ENCODE measurements at places on chromosomes 1 and 21.
A peak's percentile ranks its signal among the peaks of the same experiment; 100 is the strongest.

DNA sequence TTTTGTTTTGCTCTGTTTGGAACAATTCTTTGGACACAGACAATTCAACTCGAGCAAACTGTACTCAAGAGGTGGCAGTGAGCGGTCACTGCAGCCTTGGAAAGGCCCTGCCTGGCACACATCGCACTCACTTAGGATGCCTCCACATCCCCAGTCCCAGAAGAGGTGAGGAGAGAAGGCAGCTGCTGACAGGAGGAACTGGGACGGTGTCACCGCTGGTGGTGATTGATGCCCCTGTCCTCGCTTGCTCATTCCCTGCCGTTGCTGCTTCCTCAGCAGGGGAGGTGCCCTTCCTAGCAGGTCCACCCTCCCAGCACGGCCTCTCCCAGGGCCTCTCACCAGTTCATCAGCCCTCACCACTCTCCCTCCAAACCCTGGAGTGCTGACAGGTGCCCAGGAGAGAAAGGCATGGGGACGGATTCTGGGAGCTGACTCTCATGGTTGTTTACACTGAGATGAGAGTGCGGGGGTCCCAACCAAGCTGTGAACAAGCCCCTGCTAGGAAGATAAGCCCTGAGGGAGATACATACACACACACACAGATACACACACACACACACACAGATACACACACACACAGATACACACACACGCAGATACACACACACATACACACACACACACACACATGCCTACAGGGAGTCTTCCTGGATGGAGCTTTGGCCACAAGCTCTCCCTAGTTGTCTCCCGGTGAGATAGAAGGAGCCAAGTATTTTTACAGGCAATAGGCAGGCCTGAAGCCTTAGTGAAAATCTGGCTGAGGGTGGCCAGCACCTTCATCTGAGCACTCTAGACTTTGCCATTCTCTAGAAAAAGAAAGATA is 101.1 kb downstream of the CDC7 start:
- no peak for DNase-seq

DNA sequence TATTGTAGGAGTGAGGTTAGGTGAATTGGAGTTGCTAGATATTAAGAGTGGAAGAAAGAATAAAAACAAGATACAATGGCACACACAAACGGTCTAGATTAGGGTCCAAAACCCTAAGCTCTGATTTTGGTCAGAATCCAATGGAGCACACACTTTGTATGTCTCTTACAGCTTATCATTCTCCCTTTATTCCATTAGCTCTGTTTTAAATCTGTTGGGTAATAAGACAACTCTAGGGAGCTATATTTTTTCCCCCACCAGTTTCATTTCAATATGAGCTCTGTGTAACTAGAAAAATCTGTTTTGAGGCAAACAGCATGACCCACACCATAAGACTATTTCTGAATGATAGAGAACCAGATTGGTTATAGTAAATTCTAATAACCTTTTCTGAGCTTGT is 465.6 kb downstream of the ADGRL2 start:
- DNase-seq, result no peak

- DNase-seq, result no peak
Measured at GRCh38 chr1:191483988-191484387, 674.3 kb upstream of the RGS18 start.

DNA sequence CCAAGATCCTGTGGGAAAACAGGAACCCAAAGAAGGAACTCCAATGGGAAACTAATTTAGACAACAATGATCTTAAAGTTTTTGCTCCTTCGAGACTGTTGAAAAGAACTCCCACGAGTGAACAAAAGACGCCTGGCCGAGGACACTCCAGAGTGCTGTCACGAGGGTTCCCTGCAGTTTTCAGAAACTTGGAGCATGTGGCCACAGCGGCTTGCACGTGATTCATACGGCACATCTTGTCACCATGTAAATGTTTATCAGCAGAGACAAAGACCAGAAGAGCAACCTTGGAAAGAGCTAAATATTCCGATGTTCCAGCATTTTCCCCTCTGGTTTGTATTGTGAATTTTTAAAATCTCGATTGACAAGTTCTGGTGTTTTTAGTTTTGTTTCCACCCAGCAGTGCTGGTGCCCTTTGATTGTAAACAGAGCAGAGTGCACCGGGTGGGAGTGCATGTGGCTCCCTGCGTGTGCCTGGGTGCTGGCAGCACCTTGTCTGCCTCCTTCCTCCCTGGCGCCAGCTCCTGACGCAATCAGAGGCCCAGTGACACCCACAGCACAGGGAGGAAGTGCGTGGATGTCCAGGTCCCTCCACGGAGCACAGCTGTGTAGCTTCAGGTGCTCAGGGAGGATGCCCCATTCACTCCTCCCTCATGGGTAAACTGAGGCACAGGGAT is 23.0 kb downstream of the LRRC3 start:
- DNase-seq, result no peak

DNA sequence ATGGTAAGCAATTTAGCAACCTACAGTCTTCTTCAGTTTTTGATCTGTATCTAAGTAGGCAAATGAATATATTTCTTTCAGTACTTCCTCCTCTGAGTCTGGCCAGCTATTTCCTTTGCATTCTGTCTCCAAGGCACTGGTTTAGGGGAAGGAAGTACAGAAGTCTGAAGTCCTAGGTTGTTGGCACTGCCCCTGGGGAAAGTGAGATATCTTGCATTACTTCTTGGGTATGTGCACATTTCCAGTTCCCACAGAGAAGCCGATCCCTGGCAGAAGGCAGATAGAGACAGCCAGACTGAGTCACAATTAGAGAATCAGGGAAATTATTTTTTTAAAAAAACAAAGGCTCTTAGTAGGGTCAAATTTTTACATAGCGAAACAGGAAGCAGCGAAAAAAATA is 98.8 kb downstream of the RASAL2 start:
- DNase-seq, result no peak

- DNase-seq, result peak; percentile 11
Measured at GRCh38 chr1:247110627-247111258, 6.6 kb upstream of the ZNF669 start.

DNA sequence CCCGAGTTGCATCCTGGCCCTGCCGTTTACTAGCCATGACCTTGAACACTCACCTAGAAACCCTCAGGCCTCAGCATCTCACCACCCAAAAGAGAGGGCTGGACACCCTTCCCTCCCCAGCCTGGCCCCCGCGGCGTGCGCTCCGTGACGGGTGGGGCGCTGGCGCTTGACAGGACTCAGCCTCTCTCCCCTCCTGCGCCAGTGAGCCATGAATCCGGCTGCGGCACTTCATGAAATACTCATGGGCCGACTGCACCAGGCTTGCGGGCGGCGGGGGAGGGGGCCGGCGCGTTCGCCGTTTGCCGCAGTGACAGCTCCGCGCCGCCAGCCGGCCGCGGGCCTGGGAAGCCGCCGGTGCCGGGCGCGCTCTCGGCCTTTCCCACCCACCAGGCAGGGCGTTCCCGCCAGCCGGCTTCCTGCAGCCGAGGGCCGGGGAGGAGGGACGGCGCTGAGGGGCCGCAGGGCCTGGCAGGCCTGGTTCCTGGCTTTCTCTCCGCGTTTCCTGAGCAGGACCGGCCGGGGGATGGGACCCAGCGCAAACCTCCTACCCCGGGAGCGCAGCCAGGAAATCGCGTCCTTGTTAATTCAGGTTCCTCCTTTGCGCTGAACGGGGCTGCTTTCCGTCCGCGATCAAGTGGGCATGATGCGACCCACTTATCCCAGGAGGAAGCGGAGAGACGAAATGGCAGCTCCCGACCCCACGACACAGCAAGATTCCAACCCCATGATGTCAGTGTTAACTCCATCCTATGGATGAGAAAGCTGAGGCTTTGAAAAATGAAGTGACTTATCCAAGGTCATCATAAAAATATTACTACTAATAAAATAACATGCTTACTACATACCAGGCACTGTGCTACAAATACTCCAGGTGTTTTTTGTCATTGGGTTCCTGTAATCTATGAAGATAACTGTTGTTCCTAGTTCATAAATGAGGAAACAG is 9.1 kb upstream of the LUZP1 start:
- DNase-seq, result peak; percentile 65

DNA sequence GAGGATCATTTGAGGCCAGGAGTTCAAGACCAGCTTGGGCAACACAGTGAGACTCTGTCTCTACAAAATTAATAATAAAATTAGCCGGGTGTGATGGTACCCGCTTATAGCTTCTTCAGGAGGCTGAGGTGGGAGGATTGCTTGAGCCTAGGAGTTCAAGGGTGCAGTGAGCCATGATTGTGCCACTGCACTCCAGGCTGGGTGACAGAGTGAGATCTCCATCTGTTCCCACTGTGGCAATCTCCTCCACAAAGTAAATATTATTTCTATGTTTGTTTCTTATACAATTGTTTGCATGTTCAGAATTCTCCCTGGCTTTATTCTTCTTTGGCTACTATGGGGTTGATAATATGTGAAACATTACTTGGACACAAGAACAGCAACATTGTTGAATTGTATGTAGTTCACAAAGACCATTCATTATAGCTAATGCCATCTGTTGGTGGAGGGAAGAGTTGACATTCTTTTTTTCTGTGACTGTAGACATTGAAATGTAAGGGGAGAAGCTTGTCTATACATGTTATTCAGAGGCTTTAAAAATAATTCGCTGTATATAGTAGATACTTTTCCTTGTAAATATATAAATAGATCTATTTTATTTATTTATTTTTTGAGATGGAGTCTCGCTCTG is 47.8 kb upstream of the SRSF10 start:
- DNase-seq, result no peak

DNA sequence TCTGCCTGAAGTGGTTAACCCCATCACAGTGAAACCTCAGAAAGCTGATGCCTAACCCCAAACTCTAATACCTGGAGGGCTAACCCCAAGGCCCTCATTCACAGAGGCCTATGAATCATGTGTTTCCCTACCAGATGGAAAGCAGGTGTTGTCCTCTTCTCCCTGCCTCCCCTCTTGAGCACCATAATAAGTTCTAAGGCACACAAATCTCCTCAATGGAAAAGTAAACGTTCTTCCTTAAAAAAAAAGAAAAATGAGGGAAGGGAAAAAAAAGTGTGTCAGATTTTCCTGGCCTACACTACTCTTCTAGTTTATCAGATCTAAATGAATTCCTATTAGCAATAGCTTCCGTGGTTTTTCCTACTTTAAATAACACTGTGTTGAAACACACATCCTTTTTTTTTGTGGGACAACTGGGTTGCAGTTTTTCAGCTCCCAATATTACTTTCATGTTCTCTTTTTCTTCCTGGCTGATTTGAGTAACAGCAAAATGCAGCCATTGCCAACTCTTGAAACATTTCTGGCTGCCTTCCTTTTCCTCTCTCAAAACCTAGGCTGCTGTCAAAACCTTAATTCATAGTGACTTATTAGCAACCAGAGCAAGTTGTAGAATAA is 43.2 kb downstream of the SLC44A3 start:
- DNase-seq, result no peak

GRCh38 chr21:17454315-17455027 is 58.4 kb upstream of the CXADR start:
- DNase-seq, result peak; percentile 90

- DNase-seq, result no peak
Measured at GRCh38 chr21:15309721-15310120, 244.9 kb upstream of the NRIP1 start.

GRCh38 chr1:75502776-75503175 is 108.1 kb downstream of the SLC44A5 start:
- no peak for DNase-seq

DNA sequence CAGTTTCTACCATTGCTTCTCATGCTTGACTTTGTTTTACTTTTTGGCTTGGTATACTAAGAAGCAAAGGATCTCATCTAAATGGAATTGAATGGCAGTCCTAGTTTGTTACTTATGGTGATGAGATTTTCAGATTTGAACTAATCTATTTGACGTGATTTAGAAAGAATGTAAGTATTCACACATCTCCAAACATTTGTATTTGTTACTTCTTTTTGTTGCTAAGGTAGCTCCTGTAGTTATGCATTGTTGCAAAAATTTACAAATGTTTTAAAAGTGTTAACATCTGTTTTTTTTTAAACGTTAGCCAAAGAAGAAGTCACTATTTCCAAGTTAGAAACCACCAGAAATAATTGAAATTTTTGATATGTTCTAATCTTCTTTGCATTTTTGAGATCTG is 222.5 kb downstream of the RPS6KC1 start:
- DNase-seq, result no peak

- no peak for DNase-seq
Measured at GRCh38 chr1:166484471-166484870, 317.7 kb upstream of the FAM78B start.

DNA sequence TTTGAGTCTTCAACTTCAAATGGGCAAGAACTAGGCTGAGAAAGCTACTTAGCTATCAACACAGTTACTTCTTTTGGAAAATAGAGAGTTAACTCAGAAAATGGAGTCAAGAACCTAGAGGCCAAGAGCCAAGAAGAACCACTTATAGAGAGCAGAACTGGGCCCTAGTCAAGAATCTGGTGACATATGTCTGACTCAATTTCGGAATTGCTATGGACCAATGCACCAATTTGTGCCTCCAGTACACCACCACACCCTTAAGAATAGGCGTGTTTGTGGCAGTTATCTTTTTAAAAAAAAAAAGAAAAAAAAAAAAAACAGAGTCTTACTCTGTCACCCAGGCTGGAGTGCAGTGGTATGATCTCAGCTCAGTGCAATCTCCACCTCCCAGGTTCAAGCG is 7.8 kb downstream of the S100A2 start:
- DNase-seq, result no peak

- no peak for DNase-seq
Measured at GRCh38 chr1:10479296-10479695, 4.5 kb downstream of the PEX14 start.

DNA sequence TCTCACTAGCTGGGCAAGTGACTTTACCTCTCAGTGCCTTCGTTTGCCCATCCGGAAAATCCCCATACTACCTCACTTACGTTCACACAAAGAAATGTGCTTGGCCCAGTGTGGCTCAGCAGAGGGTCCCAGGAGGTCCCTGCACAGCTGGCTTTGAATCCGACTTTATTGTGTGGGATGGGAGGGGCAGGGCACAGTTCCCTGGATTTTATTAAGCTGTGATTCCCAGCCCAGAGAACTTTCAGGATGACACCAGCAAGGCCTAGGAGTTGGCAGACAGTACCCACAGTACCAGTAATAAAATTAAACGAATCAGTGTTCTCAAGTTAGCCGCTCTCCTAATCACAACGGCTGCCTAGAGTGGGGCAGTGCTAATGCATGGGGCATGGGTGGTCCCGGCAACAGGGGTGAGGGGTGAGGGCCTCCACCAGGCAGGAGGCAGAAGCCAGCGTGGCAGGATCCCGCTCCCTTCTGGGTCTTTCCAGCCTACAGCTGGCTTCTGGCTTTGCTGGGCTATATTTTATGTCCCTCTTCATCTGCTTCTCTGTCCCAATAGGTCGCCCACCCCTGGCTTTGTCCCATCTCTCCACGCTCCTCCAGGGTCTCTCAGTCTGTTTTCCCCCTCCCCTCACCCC is 74.9 kb downstream of the VWA5B1 start:
- DNase-seq, result no peak
